Heart right ventricle (tissue), 16 donors: ENCODE measurements at places on chromosomes 11 and 22. TPM values are rescaled to one million over a fixed set of nuclear protein-coding genes. Genes with fewer than 3 reads are reported as not detected.

SERPIND1 gene
- total RNA-seq, result not detected

- no peaks in the 10 kb centered on the region for H3K27me3 ChIP-seq
- H3K27ac ChIP-seq, result no peak overlapping the region
- no peak overlapping the region for H3K4me3 ChIP-seq
- DNase-seq, result no peak
- peaks cover 81% of the 10 kb centered on the region for H3K4me1 ChIP-seq
- H3K36me3 ChIP-seq, result no peaks in the 10 kb centered on the region
Observed at GRCh38 chr11:73384531-73384871, 8.3 kb downstream of the RELT start.

DNA sequence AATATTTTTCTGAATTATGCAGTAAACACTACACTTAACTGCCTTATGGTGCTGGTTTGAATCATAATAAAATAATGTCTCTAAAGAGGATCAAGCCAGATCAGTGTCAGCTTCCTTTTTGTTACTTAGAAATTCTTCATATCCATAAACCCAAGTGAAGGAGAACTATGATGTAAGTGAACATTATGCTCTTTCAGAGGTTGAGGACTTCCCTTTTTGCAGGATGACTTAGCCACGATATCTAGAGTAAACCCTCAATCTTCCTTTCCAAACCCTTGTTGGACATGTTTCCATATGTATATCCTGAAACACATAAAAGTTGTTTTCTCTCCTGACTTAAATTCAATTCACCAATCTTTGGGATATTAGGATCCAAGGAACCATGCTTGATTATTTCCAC is 19.1 kb downstream of the OR8D1 start:
- H3K4me3 ChIP-seq, result no peak overlapping the region
- no peaks in the 10 kb centered on the region for H3K4me1 ChIP-seq
- DNase-seq, result no peak
- H3K36me3 ChIP-seq, result no peaks in the 10 kb centered on the region

DNA sequence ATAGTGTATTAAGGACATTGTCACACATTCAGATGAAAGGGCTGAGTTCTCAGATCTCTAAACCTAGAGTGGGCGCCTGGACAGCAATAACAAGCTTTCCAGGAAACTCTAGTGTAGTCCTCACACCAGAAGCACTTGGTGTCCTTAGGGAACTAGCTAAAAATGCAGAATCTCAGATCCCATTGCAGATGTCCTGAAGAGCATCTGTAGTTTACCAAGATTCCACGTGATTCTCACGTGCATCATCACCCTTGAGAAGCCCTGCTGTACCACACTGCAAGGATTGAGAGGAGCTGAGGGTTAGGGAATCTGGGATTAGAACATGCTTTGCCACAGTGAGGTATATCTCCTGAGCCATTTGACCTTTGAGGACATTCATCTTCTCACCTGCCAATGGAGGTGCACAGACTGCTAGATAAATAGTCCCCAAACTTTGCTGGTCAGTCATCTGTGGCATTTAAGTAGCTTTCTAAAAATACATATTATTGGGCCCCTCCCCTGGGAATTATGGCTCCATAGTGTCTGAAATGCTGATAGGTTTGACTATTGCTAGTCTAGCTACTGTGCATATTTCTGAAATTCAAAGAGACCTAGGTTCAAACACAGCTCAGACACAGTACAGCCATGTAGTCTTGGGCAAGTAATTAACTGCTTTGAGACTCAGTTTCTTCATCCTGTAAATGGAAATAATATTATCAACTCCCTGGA is 1068.9 kb downstream of the OPCML start:
- no peak overlapping the region for H3K4me3 ChIP-seq
- no peaks in the 10 kb centered on the region for H3K36me3 ChIP-seq
- no peaks in the 10 kb centered on the region for H3K4me1 ChIP-seq
- no peak for DNase-seq
- peaks cover 4% of the 10 kb centered on the region for H3K27me3 ChIP-seq

- DNase-seq, result no peak
- H3K36me3 ChIP-seq, result peaks cover 33% of the 10 kb centered on the region
- H3K4me3 ChIP-seq, result peak overlapping the region; percentile 91
- H3K4me1 ChIP-seq, result peaks cover 14% of the 10 kb centered on the region
Observed at GRCh38 chr11:117180020-117180419, 1.5 kb downstream of the SIDT2 start.

DNA sequence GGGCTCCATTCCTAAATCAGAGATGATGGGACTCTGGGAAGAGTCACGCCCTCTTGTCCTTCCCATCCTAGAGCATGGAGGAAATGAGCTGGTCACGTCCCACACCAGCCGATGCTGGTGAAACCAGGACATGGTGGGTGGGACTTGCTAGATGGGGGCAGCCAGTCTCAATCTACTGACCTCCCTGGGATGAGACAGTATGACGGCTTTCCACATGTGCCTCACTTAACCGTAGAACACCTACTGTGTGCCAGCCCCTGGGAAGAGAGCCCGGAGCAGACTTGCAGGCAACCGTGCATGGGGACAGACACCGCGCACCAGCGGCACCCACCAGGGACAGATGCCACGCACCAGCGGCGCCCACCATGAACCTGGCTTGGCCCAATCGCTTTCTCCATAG is 3.8 kb downstream of the OSBPL5 start:
- no peaks in the 10 kb centered on the region for H3K27me3 ChIP-seq
- no peak for DNase-seq
- H3K27ac ChIP-seq, result peak overlapping the region; percentile 74
- no peaks in the 10 kb centered on the region for H3K36me3 ChIP-seq
- peak overlapping the region; percentile 60 for H3K4me3 ChIP-seq

WBP2NL gene
- not detected for total RNA-seq

GRCh38 chr11:76601272-76601671 is 69.3 kb downstream of the LRRC32 start:
- DNase-seq, result no peak
- no peak overlapping the region for H3K27ac ChIP-seq
- H3K4me3 ChIP-seq, result no peak overlapping the region
- H3K27me3 ChIP-seq, result no peaks in the 10 kb centered on the region
- peaks cover 45% of the 10 kb centered on the region for H3K4me1 ChIP-seq

MMP27 gene
- total RNA-seq, result not detected

GRCh38 chr22:17912945-17913721 is 111.2 kb downstream of the MICAL3 start:
- peak overlapping the region; percentile 86 for H3K27ac ChIP-seq
- no peaks in the 10 kb centered on the region for H3K27me3 ChIP-seq
- H3K4me3 ChIP-seq, result no peak overlapping the region
- peaks cover 53% of the 10 kb centered on the region for H3K4me1 ChIP-seq

DNA sequence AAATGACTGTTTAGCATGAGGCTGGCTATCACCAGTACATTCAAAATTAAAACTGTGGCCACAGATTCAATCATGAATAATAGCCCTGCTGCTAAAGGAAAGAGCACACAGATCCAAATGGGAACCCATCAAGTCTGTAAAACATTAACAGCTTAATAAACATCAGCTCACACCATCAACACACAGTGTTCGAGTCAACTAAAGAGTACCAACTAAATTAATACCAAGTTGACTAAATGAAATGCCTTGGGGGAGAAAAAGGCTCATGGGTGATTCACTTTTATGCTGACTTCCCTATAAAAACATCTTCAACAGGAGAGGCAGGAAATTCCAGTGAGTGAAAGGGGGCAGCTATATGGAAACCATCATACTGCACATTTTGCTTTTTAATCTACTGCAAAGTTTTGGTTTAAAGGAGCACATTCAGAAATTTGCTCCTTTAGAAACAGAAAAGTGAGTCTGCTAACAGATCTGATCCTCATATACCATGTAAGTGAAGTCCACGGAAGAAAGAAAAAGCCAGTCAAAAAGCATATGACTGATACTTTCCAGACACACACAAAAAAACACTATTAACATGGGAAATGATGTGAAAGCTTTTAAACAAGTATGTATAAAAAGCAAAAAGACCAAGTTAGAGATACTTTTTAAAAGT is 16.3 kb downstream of the LGR4 start:
- no peak overlapping the region for H3K4me3 ChIP-seq
- H3K27me3 ChIP-seq, result no peaks in the 10 kb centered on the region
- no peak overlapping the region for H3K27ac ChIP-seq
- H3K4me1 ChIP-seq, result peaks cover 4% of the 10 kb centered on the region
- no peaks in the 10 kb centered on the region for H3K36me3 ChIP-seq
- no peak for DNase-seq

GRCh38 chr11:126426106-126426505 is 70.6 kb downstream of the ST3GAL4 start:
- no peaks in the 10 kb centered on the region for H3K27me3 ChIP-seq
- no peaks in the 10 kb centered on the region for H3K36me3 ChIP-seq
- H3K4me1 ChIP-seq, result peaks cover 43% of the 10 kb centered on the region
- no peak overlapping the region for H3K27ac ChIP-seq

GRCh38 chr22:47659467-47660223 is 897.2 kb downstream of the TBC1D22A start:
- no peaks in the 10 kb centered on the region for H3K4me1 ChIP-seq
- H3K4me3 ChIP-seq, result no peak overlapping the region
- peaks cover 28% of the 10 kb centered on the region for H3K27me3 ChIP-seq
- DNase-seq, result no peak

- no peaks in the 10 kb centered on the region for H3K27me3 ChIP-seq
- no peak overlapping the region for H3K4me3 ChIP-seq
- no peaks in the 10 kb centered on the region for H3K4me1 ChIP-seq
Observed at GRCh38 chr11:72336163-72336562, 92.2 kb upstream of the PHOX2A start.

OR51A2 gene
- total RNA-seq, result not detected
